ENCODE measurements at places on chromosomes 5 and 9.

DNA sequence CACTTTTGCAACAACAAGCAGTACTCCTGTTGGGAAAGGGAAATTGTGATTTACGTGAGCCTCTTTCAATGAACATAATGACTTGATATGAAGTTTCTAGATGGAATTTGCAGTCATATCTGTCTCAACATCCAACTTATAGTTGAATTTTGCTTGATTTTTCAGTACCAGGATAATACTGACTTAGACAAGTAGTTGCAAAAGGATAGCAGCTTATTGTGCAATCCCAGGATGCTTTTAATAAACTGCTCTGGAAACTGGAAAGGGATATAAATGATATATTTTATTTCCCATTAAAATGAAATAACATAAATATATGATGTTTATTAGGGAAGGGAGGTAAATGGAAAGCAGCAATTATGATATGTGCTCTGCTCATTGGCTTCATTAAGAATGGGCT is 174.4 kb upstream of the RGMB start:
- DNase-seq: peak; percentile 44

- no peak for DNase-seq
Observed at GRCh38 chr9:134178394-134178767, 14.0 kb upstream of the RNU6ATAC start.

GRCh38 chr9:113522858-113523257 is 59.3 kb downstream of the RGS3 start:
- DNase-seq: no peak

DNA sequence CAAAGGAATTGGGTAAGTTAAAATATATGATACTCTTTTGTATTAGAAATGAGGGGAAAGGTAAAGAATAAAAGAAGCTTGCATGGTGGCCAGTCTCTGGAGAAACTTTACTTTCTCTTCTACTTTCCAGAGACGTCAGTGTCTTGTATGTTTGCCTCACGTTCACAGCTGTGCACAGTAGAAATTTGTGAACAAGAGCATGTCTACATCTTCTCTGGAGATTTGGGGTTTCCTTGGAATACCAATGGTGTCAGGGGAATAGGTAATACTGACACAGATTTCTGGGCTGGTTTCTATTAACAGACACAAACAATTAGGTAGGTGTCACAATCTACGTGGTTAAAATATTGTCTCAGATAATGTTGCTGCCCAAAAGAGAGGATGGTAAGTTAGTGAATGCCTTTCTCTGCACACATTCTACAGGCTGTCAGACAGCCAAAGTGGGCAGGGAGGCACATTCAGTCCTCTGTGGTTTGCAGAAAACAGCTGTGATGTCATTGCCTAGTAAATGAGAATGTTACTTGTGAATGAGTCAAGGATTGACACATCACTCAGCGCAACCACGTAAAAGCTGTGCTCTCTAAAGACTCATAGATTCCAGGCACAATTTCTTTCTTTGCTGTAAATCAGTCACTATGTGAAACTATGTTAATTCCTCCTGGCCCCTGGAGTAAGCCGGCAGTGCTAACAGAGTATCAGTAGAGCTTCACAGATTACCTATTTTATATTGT is 397.1 kb downstream of the MAN2A1 start:
- peak; percentile 99 for DNase-seq

DNA sequence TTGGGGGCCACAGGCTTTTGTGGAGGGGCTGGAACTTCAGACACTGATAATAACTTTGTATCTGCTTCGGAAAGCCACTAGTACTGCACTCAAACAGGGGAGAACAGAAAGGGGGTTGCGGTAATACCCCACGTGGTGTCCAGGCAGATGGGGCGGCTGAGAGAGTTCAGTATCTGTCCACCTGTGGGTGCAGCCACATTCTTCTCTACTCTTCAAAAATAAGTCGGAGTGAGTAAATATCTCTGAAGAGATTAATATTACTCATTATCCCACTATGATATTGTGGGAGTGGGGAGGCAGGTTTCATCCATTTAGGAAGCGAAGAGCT is 102.1 kb upstream of the SSBP2 start:
- no peak for DNase-seq

- DNase-seq: no peak
Observed at GRCh38 chr9:128298535-128299482, 22.7 kb downstream of the SWI5 start.

- DNase-seq: peak; percentile 81
Observed at GRCh38 chr9:125161284-125161918, 18.1 kb upstream of the SCAI start.

DNA sequence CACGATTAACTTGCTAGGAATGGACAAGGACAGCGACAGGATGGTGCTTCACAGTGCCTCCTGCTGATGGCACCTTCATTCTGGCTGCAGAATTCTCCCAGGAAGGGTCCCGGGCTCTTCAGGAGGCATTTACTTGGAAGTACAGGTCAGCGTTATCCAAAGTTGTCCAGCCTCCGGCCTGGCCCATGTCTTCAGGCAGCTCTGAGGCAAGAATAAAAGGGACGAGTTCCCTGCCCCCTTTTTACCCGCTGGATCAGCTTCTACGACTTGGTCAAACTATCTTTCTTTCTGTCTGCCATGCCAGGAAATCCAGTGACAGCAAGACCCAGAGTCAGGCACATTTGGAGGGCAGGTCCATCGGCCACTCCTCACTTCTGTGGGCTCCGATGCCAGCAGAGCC is 23.4 kb upstream of the GABBR2 start:
- DNase-seq: no peak

DNA sequence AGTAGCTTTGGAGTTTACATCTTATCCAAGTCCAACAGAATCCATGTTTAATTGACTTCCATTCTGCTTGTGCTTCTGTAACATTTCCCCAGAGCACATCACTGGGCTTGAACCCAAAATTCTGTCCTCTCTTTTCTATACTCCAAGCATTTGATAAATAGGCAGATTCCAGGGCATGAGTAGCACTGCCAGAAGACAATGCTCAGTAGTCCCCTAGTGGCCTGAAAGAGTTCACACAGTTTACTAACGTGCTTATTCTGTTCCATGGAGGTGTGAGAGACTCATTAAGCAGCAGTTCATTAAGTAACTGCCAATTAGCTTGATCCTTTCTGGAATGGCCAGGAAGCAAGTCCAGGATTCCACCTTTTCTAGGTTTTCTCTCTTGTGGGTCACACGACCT is 9.4 kb upstream of the GABRA6 start:
- no peak for DNase-seq

GRCh38 chr9:81851340-81851739 is 76.9 kb upstream of the SPATA31D4 start:
- DNase-seq: no peak

- peak; percentile 25 for DNase-seq
Observed at GRCh38 chr5:138653502-138653901, 78.3 kb upstream of the HSPA9 start.

- peak; percentile 41 for DNase-seq
Observed at GRCh38 chr9:98607787-98608186, 100.9 kb downstream of the GABBR2 start.

DNA sequence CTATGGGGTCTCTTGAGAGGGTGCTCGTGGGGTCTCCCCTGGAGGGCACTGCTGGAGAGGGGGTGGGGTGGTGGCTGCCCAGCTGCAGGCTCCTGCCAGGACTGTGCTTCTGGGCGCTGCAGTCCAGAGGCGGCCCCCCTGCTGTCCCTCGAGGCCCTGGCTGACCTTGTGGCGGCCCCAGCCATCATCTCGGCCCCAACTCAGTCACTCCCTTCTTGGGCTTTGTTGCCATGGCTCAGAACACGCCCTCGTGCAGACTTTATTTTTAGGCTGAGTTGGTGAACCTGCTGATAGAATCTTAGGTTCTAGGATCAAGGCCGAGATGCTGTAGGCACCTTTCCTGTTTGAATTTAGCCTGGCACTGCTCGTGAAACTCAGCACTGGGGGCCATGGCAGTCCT is 22.8 kb downstream of the FBXW5 start:
- DNase-seq: no peak

DNA sequence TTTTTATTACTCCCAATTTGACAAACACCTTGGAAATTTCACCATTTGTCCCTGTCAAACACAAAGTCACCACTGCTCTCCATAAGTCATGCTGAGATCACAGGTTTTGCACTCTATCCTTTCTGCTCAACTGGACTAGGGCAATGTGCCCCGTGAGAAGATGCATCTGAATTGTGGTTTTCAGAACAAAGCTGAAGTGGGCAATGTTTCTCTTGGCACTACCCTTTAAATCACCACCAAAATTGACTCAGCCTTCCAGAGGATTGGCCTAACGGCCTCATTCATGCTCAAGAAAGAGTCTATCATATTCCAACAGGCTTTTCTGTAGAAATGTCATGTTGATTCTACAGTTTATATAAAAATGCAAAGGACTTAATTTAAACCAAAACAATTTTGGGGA is 81.0 kb upstream of the TRIO start:
- DNase-seq: peak; percentile 38

GRCh38 chr5:130323804-130324454 is 419.7 kb downstream of the CHSY3 start:
- no peak for DNase-seq

- DNase-seq: peak; percentile 1
Observed at GRCh38 chr5:52725808-52726207, 61.9 kb upstream of the ITGA1 start.

DNA sequence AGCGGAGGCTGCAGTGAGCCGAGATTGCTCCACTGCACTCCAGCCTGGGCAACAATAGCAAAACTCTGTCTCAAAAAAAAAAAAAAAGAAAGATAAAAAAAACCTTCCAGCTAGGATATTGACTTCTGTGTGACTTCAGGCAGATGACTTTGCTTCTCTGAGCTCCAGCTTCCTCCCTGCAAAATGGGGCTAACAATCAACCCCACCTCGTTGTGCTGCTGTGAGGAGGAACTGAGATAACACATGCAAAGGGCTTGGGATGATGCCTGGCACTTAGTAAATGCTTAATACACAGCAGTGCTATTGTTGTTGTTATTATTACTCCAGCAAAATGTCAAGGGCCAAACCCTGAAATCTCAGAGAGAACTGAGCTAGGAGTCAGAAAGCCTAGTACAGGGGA is 3.5 kb upstream of the CDX1 start:
- DNase-seq: no peak

DNA sequence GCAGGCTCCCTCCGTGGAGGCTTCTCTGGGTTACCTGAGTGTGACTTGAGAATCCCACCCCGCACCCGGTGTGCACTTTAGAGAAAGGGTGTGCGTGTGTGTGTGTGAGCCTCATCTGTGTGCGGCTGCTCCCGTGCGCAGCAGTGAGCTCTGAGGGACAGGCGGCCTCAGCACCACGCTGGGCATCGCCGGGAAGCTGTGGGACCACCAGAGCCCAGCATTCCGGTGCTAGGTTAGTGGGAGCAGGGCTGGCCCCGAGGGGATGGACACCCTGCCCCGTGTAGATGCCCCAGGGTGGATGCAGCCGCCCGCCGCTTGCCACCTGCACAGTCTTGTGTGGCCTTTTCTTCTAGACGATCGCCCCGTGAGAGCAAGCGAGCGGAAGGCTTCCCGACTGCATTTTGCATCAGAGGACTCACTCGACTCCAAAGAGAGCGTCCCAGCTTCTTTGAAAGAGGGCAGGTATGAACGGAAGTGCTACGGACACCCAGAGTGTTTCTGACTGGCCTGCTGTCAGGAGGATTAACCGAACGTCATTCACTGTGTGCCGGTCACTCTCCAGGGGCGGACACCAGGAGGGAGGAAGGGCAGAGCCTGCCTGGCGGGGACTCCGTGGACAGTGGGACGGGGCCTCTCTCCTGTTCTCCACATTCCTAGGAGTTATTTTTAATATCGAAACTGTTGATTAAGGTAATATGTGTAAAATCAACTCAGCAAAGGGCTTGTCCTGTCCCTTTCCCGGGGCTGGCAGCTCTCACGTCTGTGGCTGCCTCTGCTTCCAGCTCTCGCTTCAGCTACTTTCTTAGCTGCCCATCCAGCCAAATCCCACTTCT is 12.2 kb downstream of the CEP72 start:
- DNase-seq: no peak

- peak; percentile 13 for DNase-seq
Observed at GRCh38 chr9:82934949-82935348, 128.0 kb downstream of the RASEF start.

GRCh38 chr9:135468854-135469521 is 10.6 kb upstream of the PPP1R26 start:
- no peak for DNase-seq

DNA sequence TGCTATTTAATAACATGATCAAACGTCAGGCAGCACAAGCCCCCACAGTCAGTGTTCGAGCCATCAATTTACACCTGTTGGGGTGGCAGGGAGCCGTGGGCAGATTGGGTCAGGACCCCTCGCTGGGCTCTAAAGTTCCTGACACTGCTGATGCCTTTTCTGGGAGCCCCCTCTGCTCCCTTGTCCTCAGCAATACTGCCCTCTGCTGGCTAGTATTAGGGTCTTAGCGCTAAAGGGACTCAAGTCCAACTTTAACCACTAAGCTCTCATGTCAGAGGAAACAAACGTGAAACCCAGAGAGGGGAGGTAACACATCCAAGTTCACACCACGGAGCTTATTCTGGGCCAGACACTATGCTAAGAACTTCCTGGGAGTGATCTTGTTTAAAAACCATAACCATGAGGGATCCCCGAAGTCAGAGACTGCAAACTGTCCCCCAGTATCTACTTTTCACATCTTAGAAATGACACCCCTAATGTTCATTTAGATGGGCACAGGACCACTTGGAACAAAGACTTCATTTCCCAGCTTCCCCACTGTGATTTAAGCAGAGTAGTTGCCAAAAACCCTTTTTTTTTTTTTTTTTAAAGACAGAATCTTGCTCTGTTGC is 20.4 kb downstream of the ANKS6 start:
- peak; percentile 52 for DNase-seq

- peak; percentile 17 for DNase-seq
Observed at GRCh38 chr9:79014929-79015699, 556.7 kb upstream of the TLE4 start.

DNA sequence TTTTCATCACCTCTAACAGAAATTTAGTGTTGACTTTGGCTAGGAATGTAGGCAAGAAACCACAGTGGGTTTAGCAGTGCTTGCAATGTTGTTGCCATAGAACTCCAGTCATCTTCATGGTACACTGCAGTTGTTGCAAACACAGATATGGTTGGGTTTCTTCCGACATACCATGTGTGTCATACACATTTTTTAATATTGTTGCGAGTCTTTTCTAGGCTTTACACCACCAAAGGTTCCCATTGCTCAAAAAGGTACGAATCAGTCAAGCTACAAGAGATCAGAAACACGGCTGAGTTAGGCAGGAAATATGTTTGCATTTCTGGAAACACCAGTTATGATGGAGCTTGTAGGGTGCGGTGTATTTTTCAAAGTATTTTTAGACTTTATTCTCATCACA is 172.4 kb downstream of the SYK start:
- DNase-seq: peak; percentile 88

DNA sequence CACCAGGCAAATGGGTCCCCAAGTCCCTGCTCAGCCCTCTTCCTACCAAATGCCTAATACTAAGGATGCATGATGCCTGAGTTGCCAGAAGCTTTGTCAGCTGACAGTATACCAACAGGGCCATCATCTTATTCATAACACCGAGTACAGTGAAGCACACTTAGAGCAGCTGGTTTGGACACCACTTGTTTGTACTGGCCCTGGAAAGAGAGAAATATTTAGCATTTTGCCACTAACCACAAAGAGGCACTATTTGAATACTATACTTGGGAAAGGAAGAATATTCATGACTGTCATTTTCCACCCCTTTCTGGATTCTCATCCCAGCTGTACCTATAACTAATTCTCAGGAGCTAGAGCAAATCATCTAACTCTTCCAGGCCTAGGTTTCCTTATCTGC is 364.4 kb upstream of the KIF2A start:
- no peak for DNase-seq

GRCh38 chr9:134423166-134423565 is 96.9 kb downstream of the RXRA start:
- no peak for DNase-seq

All from fibroblast of gingiva (primary cell).